ENCODE measurements at places on chromosomes 16 and 17.

GRCh38 chr17:80441133-80441578, 26.2 kb downstream of the ENDOV start:
- DNase-seq = no peak

DNA sequence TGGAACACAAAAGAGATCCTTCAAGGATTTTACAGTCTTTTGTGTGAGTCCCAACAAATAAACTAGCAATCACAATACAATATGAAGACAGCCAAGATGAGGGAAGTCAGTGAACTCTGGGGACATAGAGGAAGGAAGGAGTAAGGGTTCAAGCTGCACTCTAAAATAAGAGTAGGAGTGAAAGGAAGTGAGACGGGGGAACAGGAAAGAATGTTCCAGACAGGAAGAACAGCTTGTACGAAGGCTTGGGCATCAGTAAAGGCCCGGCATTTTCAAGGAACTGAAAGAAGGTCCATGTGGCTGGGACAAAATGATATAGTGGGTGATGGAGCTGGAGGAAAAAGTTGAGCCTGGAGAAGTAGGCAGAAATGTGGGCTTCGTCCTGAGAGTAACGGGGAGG, 4.5 kb downstream of the CCL17 start:
- DNase-seq = no peak

GRCh38 chr17:33874617-33875060, 380.4 kb upstream of the CCL2 start:
- no peak for DNase-seq

DNA sequence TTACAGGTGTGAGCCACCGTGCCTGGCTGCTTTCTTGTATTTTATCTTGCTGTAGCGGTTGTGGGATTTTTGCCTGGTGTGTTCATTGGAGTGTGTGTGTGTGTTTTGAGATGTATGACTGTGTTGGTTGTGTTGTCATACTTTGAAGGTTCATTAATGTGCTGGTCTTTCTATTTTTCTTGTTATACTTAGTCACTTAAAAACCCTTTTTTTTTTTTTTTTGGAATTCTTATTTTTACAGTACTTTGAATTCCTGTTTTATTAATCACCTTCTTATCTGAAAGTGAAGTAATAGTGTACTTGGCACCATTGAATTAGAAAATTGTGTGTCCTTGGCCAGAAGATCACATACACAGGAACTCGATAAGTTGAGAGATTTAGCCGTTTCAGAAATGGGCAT, 30.2 kb downstream of the TENT4B start:
- no peak for DNase-seq

DNA sequence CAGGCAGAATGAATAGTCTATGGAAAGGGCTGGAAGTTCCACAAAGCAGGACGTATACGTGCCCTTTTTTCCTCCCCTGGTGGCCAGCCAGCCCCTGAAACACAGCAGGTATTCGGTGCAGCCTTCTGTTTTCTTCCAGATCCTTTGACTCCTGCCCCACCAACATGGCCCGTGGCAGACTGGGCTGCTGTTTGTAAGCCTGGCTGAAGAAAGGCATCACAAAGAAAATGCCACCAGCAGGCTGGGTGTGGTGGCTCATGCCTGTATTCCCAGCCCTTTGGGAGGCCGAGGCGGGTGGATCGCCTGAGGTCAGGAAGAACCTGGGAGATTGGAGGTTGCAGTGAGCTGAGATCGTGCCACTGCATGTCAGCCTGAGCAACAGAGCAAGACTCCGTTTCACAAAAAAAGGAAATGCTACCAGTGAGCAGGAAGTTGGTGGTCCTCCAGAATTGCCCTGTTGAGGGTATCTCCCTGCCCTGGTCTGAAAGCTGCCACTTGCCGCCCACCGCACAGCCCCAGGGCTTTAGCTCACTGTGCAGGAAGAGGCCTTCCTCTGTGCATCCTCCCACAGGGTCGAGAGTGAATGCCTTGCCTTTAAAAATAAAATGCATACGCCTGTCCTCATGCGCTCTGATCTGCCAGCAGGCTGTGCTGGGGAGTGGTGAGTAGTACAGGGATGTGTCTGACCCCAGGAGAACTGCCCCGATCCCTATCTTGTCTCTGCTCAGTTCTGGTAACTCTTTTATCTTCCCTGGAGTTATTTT, 587.7 kb downstream of the MAF start:
- no peak for DNase-seq

DNA sequence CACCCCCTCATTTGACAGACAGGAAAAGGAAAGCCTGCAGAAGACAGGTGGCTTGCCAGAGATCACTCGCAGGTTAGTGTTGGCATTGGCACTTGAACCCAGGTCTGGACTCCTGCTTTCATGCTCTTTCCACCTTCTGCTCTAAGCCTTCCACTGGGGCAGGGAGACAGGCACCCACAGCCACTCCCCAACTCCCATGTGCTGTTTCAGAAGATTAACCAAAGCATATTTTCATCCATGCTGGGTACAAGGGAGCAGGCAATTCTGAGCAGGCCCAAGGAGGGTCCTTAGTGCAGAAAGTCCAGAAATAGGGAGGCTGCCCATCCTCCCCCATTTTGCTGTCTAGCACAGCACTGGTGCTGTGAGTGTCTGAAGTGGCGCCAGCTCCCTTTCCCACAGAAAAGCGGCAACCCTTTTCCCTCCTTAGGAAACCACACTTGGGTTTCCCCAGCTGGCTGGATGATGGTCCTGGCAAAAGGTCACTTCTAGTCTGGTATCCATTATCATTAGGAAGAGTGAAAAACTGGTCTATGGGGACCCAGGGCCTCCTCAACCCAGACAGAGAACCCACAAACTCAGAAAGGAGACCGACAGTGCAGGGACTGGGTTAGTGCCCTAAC, 2.0 kb upstream of the CAVIN1 start:
- DNase-seq = peak; percentile 38

GRCh38 chr17:35245196-35245486, 2.3 kb downstream of the SLFN5 start:
- DNase-seq = no peak

DNA sequence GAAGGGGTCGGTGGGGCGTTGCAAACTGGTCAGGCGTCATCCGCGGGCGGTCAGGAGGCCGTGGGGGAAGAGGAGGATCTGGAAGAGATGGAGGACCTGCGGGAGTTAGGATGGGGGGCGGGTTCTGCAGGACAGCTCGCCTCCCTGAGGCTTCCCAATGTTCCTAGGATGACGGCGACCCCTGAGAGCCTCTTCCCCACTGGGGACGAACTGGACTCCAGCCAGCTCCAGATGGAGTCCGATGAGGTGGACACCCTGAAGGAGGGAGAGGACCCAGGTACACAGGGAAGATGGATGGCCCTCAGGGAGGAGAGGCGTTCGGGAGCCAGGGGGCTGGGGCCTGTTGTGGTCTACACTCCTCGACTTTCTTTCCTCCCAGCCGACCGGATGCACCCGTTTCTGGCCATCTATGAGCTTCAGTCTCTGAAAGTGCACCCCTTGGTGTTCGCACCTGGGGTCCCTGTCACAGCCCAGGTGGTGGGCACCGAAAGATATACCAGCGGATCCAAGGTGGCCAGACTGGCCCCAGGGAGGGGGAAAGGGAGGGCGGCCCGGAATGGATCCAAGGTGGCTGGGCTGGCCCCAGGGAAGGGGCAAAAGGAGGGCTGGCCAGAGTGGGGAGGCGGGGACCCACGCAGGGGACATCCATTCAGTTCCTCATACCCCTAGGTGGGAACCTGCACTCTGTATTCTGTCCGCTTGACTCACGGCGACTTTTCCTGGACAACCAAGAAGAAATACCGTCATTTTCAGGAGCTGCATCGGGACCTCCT, 839 bp downstream of the PLD2 start:
- no peak for DNase-seq
